Esophagus squamous epithelium (tissue), 5 donors: ENCODE measurements at places on chromosomes 6 and 20.
A peak's percentile ranks its signal among the peaks of the same experiment; 100 is the strongest.

GRCh38 chr6:36633915-36634314 lies 39.8 kb downstream of the SRSF3 start:
- no peak for DNase-seq
- H3K27ac ChIP-seq = no peak overlapping the region
- peaks cover 8% of the 10 kb centered on the region for H3K4me1 ChIP-seq
- no peak overlapping the region for H3K4me3 ChIP-seq
- no peaks in the 10 kb centered on the region for H3K27me3 ChIP-seq

- peaks cover 36% of the 10 kb centered on the region for H3K4me1 ChIP-seq
- DNase-seq = no peak
- H3K27ac ChIP-seq = peak overlapping the region; percentile 89
- no peaks in the 10 kb centered on the region for H3K36me3 ChIP-seq
Measured at GRCh38 chr6:166556336-166556735, 30.1 kb downstream of the RAMACL start.

GRCh38 chr6:148577687-148578488 lies 168.9 kb upstream of the UST start:
- no peaks in the 10 kb centered on the region for H3K36me3 ChIP-seq
- H3K27ac ChIP-seq = no peak overlapping the region
- no peaks in the 10 kb centered on the region for H3K4me1 ChIP-seq
- no peak for DNase-seq
- H3K27me3 ChIP-seq = no peaks in the 10 kb centered on the region
- H3K4me3 ChIP-seq = no peak overlapping the region

DNA sequence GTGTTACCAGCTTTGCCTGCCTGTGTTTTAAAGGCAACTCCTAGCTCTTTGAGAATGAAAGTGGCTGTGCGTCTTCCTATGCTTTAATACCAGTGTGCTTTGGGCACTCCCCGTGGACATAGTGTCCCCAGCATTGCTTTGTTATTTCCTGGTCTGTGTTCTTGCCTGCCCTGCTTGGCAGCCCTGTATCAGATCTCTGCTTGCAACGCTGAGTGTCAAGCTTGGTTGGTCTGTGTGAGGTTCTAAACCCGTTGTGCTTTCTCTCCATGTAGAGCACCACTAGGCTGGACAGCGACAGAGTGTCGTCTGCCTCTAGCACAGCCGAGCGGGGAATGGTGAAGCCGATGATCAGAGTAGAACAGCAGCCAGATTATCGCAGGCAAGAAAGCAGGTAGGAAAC lies 80.2 kb downstream of the AFDN start:
- peak overlapping the region; percentile 40 for H3K27ac ChIP-seq
- no peaks in the 10 kb centered on the region for H3K27me3 ChIP-seq
- no peaks in the 10 kb centered on the region for H3K4me1 ChIP-seq
- DNase-seq = no peak

DNA sequence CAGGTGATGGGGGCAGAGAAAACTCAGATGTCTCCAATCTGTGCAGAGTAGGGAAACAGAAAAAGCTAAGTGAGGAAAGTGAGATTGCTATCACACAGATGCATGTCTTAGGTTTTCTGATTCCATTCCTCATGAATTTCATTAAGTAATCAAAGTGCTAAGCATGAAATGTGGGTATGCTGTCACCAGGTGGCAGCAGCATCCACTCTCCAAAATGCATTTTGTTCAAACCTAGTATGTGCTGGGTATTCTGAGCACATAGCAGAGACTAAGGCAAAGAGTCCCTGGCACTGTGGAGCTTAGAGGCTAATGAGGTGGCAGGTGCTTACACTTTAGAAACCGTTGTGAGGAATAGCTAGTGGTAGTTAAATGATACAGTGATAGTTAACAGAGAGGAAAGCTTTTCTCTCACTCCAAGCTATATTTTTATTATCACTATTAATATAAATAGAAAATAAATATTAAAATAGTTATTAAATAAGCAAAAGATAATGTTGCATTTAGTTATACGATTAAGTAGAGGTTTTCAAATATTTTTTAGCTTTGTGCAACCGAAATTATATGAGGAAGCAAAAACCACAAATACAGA lies 179.5 kb downstream of the CDH26 start:
- H3K4me3 ChIP-seq = peak overlapping the region; percentile 58
- H3K27ac ChIP-seq = no peak overlapping the region
- H3K27me3 ChIP-seq = no peaks in the 10 kb centered on the region
- no peak for DNase-seq
- no peaks in the 10 kb centered on the region for H3K36me3 ChIP-seq
- H3K4me1 ChIP-seq = no peaks in the 10 kb centered on the region

- H3K4me3 ChIP-seq = no peak overlapping the region
- peaks cover 27% of the 10 kb centered on the region for H3K36me3 ChIP-seq
- H3K4me1 ChIP-seq = peaks cover 69% of the 10 kb centered on the region
- H3K27ac ChIP-seq = no peak overlapping the region
Measured at GRCh38 chr20:63532449-63532971, 4.7 kb downstream of the PTK6 start.
